ENCODE measurements at places on chromosomes 1 and 21.

- H3K27ac ChIP-seq: no peak overlapping the region
- H3K4me1 ChIP-seq: peaks cover 6% of the 10 kb centered on the region
- DNase-seq: no peak
- no peaks in the 10 kb centered on the region for H3K27me3 ChIP-seq
- no peaks in the 10 kb centered on the region for H3K36me3 ChIP-seq
- H3K4me3 ChIP-seq: no peak overlapping the region
These were observed 105.8 kb downstream of the OMA1 start for GRCh38 chr1:58440696-58441095.

DNA sequence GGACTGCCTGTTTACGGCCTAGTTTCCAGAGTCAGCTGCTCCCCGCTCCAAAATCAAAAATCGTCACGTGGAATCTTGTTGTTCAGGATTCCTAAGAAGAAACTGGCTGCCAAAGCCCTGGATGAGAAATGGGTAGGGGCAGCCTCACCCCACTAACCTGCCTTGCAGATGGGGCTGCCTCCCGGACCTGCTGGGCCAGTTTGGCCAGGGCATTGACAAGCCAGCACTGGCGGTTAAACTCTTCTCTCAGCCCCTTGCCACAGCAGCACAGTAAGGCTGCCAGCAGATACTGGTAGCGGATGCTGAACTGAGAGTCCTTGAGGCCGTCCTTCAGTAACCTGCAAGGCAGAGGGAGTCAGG is 31.6 kb upstream of the PPP1R15B start:
- H3K36me3 ChIP-seq: no peaks in the 10 kb centered on the region
- no peak for DNase-seq
- H3K4me3 ChIP-seq: no peak overlapping the region
- H3K27ac ChIP-seq: no peak overlapping the region
- H3K4me1 ChIP-seq: peaks cover 8% of the 10 kb centered on the region

- peaks cover 56% of the 10 kb centered on the region for H3K4me1 ChIP-seq
- DNase-seq: no peak
- H3K36me3 ChIP-seq: no peaks in the 10 kb centered on the region
- H3K27me3 ChIP-seq: no peaks in the 10 kb centered on the region
These were observed 54.2 kb downstream of the SIPA1L2 start for GRCh38 chr1:232575763-232576040.

- no peak for DNase-seq
- H3K4me1 ChIP-seq: peaks cover 29% of the 10 kb centered on the region
- no peak overlapping the region for H3K4me3 ChIP-seq
- peaks cover 5% of the 10 kb centered on the region for H3K36me3 ChIP-seq
- no peak overlapping the region for H3K27ac ChIP-seq
These were observed 138.9 kb upstream of the DMRTA2 start for GRCh38 chr1:50562106-50562505.

GRCh38 chr1:203612932-203613682 is 13.5 kb upstream of the ATP2B4 start:
- no peak overlapping the region for H3K4me3 ChIP-seq
- no peak overlapping the region for H3K27ac ChIP-seq
- no peak for DNase-seq
- no peaks in the 10 kb centered on the region for H3K36me3 ChIP-seq

DNA sequence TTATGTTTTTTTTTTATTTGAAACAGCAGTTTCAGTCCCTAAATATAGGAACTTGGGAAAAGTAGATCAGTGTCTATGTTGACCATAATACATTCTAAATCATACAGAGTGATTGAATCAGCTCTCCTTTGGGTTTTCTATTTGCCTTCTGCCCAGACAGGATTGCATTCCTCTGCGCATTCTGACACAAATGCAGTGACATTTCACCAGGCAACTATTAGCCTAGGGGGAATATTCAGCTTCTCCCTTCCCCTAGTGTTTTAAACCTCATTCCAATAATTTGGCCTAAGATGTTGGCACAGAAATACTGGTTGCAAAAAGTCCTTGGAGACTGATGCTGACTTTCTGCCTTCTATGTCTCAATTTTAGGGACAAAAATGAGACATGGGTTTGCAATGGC is 172.8 kb downstream of the PTGER3 start:
- no peak overlapping the region for H3K27ac ChIP-seq
- H3K36me3 ChIP-seq: no peaks in the 10 kb centered on the region
- no peaks in the 10 kb centered on the region for H3K4me1 ChIP-seq
- no peak overlapping the region for H3K4me3 ChIP-seq
- H3K27me3 ChIP-seq: no peaks in the 10 kb centered on the region
- DNase-seq: no peak

- H3K4me3 ChIP-seq: no peak overlapping the region
- DNase-seq: no peak
- H3K4me1 ChIP-seq: no peaks in the 10 kb centered on the region
- H3K27me3 ChIP-seq: no peaks in the 10 kb centered on the region
- no peaks in the 10 kb centered on the region for H3K36me3 ChIP-seq
These were observed 137.6 kb upstream of the NBPF11 start for GRCh38 chr1:148289647-148290046.

- H3K36me3 ChIP-seq: no peaks in the 10 kb centered on the region
- peak; percentile 86 for DNase-seq
- H3K27ac ChIP-seq: no peak overlapping the region
- H3K4me3 ChIP-seq: peak overlapping the region; percentile 21
These were observed 8.0 kb upstream of the CAMK2N1 start for GRCh38 chr1:20493839-20494608.

GRCh38 chr1:3311711-3312110 is 142.8 kb upstream of the ARHGEF16 start:
- H3K4me1 ChIP-seq: peaks cover 37% of the 10 kb centered on the region
- H3K4me3 ChIP-seq: no peak overlapping the region
- no peaks in the 10 kb centered on the region for H3K36me3 ChIP-seq
- no peak for DNase-seq
- H3K27me3 ChIP-seq: peaks cover 8% of the 10 kb centered on the region

DNA sequence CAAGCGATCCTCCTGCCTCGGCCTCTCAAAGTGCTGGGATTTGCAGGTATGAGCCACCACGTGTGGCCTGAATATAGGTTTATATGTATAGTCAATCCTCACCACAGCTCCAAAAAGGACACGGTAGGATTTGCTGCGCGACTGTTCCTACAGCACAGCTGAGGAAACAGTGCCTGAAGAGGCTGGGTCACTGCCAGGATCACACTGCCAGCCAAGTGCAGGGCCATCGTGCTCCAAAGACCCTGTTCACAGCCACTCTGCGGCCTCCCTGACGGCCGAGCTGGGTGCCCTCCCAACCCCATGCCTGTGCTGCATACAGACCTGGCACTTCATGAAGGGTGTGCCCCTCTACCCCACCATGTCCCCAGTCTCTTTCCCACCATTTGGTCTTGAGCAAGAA is 71.4 kb downstream of the MRPL37 start:
- DNase-seq: no peak
- H3K4me1 ChIP-seq: peaks cover 31% of the 10 kb centered on the region
- H3K27ac ChIP-seq: no peak overlapping the region
- no peaks in the 10 kb centered on the region for H3K27me3 ChIP-seq
- no peaks in the 10 kb centered on the region for H3K36me3 ChIP-seq

- H3K36me3 ChIP-seq: peaks cover 21% of the 10 kb centered on the region
- no peak for DNase-seq
- no peak overlapping the region for H3K4me3 ChIP-seq
- H3K27ac ChIP-seq: no peak overlapping the region
- H3K4me1 ChIP-seq: no peaks in the 10 kb centered on the region
These were observed 8.3 kb downstream of the SDE2 start for GRCh38 chr1:225990705-225991464.

DNA sequence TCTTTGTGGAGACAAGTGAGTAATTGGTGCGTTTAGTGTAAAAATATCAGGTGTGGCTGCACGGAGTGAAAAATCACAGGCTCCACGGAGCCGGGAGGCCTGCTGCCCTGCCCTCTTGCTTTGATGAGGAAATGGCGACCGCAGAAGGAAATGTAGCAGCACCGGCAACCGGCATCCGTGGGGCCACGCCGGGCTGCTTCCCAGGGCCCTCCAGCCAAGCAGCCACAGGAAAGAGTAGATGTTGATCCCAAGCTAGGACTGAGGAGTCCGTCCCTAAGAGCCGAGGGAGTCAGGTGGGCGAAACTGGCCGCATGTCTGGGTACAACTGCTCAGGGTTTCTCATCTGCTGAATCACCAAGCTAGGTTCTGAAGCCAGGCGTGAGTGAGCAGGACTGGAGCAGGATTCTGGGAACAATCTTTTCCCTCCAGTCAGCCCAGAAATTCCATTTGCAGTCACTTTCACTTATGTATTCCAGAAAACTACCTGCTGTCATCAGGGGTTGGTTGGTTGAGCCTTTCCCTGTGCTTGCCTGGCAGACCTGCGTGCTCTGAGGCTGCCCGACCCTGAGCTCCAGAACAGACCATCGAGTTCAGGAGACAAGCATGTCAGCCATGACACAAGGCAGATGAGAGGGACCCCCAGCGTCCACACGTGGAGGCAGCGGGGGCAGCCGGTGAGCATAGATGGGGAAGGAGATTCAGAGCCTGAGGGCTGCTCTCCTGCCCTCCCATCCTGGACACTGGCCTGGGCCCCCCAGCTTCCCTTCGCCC is 5.8 kb upstream of the ITGB2 start:
- H3K27ac ChIP-seq: no peak overlapping the region
- H3K27me3 ChIP-seq: peaks cover 97% of the 10 kb centered on the region
- peaks cover 12% of the 10 kb centered on the region for H3K4me1 ChIP-seq
- DNase-seq: no peak

- peak; percentile 65 for DNase-seq
- H3K36me3 ChIP-seq: no peaks in the 10 kb centered on the region
- H3K4me1 ChIP-seq: no peaks in the 10 kb centered on the region
- H3K4me3 ChIP-seq: no peak overlapping the region
These were observed 212.2 kb downstream of the LYPLAL1 start for GRCh38 chr1:219385787-219386427.

DNA sequence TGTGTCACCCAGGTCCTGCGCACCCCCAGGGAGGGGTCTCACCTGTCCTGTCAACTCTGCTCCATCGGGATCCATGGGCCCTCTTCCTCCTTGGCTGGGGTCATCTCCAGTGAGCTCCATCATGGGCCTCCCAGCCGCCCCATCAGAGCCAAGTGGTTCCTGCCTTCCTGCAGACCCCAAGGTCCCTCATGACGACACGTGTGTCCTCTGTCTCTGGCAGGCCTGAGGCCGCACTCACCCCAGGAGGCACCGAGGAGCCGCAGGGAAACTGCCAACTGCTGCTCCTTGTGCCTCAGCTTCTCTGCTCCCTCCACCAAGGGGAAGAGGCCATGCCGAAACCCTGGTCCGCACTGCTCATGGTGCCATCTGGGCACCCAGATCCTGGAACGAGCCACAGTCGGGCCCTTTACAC is 46.8 kb downstream of the COL18A1 start:
- H3K36me3 ChIP-seq: no peaks in the 10 kb centered on the region
- H3K4me3 ChIP-seq: no peak overlapping the region
- H3K27me3 ChIP-seq: no peaks in the 10 kb centered on the region
- peak overlapping the region; percentile 46 for H3K27ac ChIP-seq
- no peaks in the 10 kb centered on the region for H3K4me1 ChIP-seq

DNA sequence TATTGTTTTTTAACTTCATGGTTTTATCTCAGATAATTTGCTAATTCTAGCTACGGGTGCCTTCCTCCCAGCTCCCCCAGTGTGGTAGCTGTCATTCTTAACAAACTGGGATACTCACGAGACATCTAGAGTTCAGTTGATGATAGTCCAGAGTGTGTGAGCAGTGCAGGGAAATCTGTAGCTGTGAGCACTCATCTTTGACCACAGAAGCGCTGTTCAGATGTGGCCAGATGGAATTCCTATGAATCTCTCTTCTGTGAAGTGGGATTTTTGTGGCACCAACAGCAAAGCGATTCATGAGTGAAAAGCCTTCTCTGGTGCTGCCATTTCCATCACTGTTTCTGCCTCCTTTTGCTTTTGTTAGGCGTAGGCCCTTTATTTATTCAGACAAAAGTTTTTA is 125.1 kb downstream of the NFIA start:
- H3K4me3 ChIP-seq: no peak overlapping the region
- H3K36me3 ChIP-seq: no peaks in the 10 kb centered on the region
- H3K4me1 ChIP-seq: no peaks in the 10 kb centered on the region
- H3K27me3 ChIP-seq: no peaks in the 10 kb centered on the region
- no peak overlapping the region for H3K27ac ChIP-seq

GRCh38 chr1:157403608-157404007 is 148.7 kb downstream of the FCRL5 start:
- H3K4me1 ChIP-seq: peaks cover 3% of the 10 kb centered on the region
- H3K4me3 ChIP-seq: no peak overlapping the region
- DNase-seq: no peak
- H3K27me3 ChIP-seq: no peaks in the 10 kb centered on the region

DNA sequence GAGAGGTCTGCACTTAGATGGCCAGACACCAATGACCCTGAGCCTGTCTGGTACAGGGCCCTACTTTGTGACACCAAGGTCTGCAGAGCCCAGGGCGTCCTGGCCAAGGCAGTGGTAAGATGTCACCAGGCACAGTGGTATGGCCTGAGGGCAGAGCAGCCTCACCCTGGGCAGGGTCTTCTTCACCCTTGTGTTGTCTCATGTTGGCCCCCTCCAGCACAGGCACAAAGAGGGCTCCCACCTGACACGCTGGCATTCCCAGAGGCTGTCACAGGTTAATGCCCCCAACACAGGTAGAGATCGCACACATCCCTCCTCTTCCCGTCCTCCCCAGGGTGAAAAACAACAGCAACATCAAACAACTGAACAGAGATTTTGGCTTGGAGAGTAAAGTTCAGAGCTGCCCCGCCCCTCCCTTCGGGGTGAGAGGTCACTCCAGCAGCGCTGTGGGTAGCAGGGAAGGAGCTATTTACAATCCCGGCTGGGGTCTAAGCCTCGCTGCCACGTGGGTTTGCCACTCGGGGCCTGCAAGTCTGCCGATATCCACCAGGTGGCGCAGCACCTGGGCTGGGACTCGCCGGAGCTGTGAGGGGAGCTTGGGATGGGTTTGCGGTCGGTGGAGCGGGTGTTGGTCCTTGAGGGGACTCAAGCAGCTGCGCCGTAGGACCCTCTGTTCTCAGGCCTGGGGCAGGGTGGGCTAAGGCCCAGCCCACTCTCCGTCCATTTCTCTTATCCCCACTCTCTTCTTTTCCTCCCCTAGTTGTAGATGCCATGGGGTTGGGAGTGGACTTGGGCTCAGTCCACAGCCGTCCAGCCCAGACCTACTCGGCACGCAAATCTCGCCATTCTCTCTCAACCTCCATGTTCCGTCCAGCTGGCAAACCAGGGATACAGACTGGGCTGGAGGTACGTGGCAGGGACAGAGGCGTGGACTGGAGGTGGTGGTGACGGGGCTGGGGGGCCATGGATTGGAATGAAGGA is 12.7 kb downstream of the EFNA3 start:
- H3K4me1 ChIP-seq: peaks cover 10% of the 10 kb centered on the region
- peak; percentile 91 for DNase-seq
- no peak overlapping the region for H3K4me3 ChIP-seq
- no peaks in the 10 kb centered on the region for H3K36me3 ChIP-seq

GRCh38 chr1:22611530-22611947 is 24.9 kb upstream of the C1QA start:
- H3K36me3 ChIP-seq: no peaks in the 10 kb centered on the region
- H3K4me1 ChIP-seq: no peaks in the 10 kb centered on the region
- peaks cover 77% of the 10 kb centered on the region for H3K27me3 ChIP-seq

- no peak for DNase-seq
- H3K4me3 ChIP-seq: no peak overlapping the region
- no peaks in the 10 kb centered on the region for H3K27me3 ChIP-seq
- no peaks in the 10 kb centered on the region for H3K4me1 ChIP-seq
- H3K27ac ChIP-seq: no peak overlapping the region
- H3K36me3 ChIP-seq: no peaks in the 10 kb centered on the region
These were observed 816.4 kb downstream of the KCNT2 start for GRCh38 chr1:195791796-195792195.

- no peaks in the 10 kb centered on the region for H3K27me3 ChIP-seq
- no peaks in the 10 kb centered on the region for H3K36me3 ChIP-seq
- peak; percentile 5 for DNase-seq
- H3K27ac ChIP-seq: no peak overlapping the region
- no peak overlapping the region for H3K4me3 ChIP-seq
These were observed 44.8 kb downstream of the ATP6V1G3 start for GRCh38 chr1:198495631-198496030.
